ENCODE measurements at places on chromosomes 13 and 19.
A peak's percentile ranks its signal among the peaks of the same experiment; 100 is the strongest.

DNA sequence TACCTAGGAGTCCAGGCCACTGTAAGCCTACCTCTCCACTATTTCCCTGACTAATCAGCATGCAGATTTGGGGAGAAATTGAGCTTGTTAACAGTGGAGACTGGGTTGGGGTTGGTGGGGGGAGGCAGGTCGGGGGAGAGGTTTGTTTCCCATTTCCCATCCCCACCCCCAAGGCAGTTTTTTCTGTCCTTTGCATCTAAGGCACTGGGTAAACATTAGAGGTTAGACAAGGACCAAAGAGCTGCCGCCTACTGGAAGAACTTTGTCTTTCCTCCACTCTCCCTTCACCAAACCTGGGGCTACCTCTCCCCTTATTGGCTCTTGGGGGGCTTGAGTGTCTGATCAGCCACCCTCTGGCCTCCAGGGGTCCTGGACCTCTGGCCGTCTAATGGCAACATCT, 953 bp downstream of the KCNN4 start:
- no peak for DNase-seq

- no peak for DNase-seq
These were observed 306.3 kb upstream of the MAB21L1 start for GRCh38 chr13:35782793-35783192.

DNA sequence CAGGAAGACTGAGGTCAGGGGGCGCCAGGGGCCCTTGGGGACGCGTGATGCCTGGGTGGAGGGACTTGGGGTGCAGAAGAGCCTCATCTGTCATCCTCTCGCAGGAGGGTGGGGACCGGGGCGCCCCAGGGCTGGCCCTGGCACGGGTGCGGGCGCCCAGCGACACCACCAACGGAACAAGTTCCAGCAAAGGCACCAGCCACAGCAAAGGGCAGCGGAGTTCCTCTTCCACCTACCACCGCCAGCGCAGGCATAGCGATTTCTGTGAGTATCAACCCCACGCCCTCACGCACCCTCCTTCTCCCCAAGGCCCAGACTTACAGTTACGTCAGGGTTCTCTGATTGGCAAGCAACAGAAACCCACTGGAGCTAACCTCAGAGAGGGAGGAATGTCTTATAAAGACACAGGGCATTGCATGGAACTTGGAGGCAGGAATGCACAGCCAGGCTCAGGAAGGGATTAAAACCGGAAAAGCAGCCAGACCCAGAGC, 29.4 kb downstream of the MARK4 start:
- no peak for DNase-seq

GRCh38 chr19:8252922-8253589, 43.9 kb downstream of the CERS4 start:
- peak; percentile 72 for DNase-seq

GRCh38 chr13:38180126-38180525, 169.5 kb upstream of the UFM1 start:
- DNase-seq: no peak

GRCh38 chr19:11138601-11139300, 16.8 kb downstream of the SPC24 start:
- DNase-seq: no peak

DNA sequence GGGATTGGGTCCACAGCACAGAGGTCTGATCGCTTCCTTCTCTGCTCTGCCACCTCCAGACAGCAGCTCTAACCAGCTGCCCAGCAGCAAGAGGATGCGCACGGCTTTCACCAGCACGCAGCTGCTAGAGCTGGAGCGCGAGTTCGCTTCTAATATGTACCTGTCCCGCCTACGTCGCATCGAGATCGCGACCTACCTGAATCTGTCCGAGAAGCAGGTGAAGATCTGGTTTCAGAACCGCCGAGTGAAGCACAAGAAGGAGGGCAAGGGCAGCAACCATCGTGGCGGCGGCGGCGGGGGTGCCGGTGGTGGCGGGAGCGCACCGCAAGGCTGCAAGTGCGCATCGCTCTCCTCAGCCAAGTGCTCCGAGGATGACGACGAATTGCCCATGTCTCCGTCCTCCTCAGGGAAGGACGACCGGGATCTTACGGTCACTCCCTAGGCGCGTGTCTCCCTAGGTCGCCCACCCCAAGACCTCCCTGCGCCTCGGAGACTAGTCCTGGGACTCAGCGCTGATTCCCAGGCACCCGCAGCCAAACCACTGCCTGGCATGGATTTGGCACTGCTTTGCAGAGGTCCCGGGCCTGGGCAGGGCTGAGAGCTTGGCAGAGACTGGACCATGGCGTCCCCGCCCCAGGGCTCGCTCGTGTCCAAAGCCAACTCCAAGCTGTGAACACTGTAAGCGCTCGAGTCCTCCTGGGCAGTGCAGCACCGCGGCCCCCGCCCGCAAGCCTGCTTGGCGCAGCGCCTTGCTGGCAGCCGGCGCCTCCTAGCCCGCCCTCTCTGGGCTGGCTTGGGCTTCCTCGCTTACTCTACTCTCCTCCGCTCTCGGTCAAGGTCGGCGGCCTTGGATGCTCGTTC, 1.5 kb downstream of the GSX1 start:
- peak; percentile 56 for DNase-seq

- no peak for DNase-seq
These were observed 22.1 kb downstream of the PLEKHF1 start for GRCh38 chr19:29687244-29687896.

- no peak for DNase-seq
These were observed 45.7 kb upstream of the TDRD3 start for GRCh38 chr13:60351326-60351725.

- DNase-seq: peak; percentile 85
These were observed at the start of gene MIER2 for GRCh38 chr19:344625-345319. TSS of gene MIER2 (minus strand) at chr19:344796. CDS start at chr19:344782, 14 bp downstream.

DNA sequence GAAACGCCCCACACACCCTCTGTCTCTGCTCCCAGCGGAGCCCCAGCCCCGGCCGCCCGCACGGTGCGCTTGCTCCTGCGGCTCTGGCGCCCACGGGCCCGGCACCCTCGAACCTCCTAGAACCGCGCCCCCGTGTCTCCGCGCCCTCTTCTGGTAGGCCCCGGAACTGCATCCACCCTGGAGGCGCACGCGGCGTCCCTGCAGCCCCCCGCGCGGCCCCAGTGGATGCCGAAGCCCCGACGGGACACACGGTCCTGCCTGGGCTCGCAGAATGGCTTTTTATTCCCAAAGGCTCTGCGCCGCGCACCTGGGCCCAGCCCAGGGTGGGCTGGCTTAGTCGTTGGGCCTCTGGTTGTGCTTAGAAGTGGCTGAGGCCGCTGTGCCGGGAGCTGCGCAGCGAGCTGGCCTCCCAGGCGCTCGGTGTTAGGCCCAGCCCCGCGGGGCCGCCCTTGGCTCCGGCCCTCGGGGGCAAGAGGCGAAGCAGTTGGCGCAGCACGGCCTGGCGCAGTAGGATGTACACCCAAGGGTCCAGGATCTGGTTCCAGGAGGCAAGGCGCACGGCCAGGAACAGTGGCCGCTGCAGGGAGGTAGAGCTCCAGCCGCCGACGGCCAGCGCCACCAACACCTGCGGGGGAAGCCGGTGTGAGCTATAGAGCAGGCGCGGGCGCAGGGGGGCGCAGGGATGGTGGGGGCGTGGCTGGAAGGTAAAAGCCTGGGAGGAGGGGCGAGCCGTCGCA, 2.8 kb downstream of the PTGER1 start:
- DNase-seq: no peak

GRCh38 chr13:42412812-42413483, 141.0 kb downstream of the AKAP11 start:
- DNase-seq: no peak

- DNase-seq: no peak
These were observed 2.1 kb upstream of the RAD23A start for GRCh38 chr19:12943437-12944044.

DNA sequence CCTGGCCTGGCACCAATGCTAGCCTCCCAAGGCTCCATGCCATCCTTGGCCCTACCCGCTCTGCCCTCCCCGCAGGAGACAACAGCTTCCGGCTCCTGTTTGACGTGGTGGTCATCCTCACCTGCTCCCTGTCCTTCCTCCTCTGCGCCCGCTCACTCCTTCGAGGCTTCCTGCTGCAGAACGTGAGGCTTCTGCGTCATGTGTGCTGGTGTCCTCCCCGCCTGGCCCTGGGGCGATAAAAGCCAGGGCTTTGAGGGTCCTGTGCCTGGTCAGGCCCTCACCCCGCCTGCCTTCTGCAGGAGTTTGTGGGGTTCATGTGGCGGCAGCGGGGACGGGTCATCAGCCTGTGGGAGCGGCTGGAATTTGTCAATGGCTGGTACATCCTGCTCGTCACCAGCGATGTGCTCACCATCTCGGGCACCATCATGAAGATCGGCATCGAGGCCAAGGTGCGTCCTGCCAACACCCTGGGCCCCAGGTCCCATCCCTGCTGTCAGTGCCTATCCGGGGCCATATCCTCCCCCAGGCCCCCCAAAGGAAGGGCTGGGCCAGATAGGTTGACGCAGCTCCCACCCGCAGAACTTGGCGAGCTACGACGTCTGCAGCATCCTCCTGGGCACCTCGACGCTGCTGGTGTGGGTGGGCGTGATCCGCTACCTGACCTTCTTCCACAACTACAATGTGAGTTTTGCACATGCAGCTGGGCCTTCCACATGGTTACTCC, 6.3 kb downstream of the MCOLN1 start:
- DNase-seq: no peak

GRCh38 chr13:87827479-87827878, 156.3 kb downstream of the SLITRK5 start:
- DNase-seq: no peak

DNA sequence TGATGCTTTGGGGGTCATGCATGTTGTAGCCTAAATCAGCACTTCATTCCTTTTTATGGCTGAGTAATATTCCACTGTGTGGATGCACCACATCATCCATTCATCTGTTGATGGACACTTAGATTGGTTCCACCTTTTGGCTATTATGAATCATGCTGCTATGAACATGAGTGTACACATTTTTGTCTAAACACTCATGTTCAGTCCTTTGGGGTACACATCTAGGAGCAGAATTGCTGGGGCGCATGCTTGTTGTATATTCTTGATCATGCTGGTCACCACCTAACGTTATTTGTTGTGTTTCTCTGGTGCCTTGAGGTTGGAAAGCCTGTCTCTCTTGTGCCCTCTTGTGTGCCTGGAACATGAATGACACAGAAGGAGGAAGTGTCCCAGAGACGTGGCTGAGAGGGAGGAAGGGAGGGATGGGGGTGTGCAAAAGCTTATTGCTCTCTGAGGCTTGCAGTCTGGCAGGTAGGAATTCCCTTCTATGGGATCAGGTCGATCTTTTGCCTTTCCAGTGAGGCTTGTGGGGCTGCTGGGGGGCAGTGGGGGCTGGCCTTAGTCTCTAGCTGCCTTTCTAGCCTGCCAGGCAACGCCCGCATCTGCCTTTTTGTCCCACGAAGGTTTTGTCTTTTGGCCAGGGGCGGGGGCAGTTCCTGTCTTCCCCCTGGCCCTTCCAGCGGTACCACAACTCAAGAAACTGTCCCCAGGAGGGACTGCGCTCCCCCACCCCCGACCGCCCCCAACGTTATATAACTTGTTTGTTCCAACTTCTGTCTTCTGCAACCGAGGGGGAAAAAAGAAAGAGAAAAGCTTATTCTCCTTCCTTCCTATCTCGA, 7.6 kb downstream of the KLHL26 start:
- no peak for DNase-seq

DNA sequence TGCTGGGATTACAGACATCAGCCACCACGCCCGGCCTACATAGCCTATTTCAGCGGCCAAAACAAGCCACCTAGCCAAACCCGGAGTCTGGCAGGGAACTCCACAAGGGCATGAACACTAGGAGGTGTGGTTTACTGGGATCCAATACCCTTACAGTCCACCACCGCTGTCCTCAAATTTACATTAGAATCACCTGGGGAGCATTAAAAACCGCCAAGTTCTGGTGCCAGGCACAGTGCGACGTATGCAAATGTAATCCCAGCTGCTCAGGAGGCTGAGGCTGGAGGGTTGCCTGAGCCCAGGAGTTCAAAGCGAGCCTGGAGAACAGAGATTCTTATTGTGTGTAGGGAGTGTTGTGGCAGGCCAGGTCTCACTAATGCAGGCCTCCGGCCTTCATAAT, 4.2 kb upstream of the AP1M1 start:
- DNase-seq: no peak

GRCh38 chr19:6687114-6687513, 17.2 kb upstream of the TNFSF14 start:
- DNase-seq: no peak

- no peak for DNase-seq
These were observed 5.9 kb downstream of the NANOS3 start for GRCh38 chr19:13882836-13883235.

- no peak for DNase-seq
These were observed 760.4 kb downstream of the PCDH9 start for GRCh38 chr13:66469745-66470144.

DNA sequence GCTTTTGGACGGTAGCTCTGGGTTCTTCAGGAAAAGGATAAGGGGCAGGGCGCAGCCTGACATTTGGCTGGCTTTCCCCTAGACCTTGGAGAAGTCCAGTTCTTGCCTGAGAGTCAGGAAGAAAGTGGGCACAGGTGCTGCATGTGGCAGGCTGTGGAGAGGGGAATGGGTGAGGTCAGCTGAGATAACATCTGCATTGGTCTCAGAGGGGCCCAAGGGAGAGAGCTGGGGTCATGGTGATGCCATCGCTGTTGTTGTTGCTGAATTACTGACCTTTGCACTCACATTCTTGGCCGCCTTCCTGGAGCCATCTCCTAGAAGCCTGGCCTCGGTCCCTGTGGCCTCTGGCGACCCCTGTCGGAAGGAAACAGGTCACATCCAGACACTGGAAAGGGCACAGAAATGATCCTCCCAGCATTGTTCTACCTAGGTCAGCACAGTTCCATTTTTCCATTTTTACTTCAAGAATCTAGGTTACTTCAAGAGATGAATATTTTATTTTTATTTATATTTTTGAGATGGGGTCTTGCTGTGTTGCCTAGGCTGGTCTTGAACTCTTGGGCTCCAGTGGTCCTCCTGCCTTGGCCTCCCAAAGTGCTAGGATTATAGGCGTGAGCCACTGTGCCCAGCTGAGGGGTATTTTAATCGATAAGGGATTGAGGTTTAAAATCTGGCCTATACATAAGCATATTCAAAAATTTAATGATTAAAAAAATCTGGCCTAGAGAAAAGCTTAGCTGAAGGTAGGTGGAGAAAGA, 6.5 kb upstream of the LIPE start:
- DNase-seq: peak; percentile 57

- DNase-seq: no peak
These were observed 6.3 kb upstream of the RPS19 start for GRCh38 chr19:41853768-41854167.

GRCh38 chr13:90375851-90376250, 971.6 kb upstream of the MIR17HG start:
- DNase-seq: no peak

- no peak for DNase-seq
These were observed 68.7 kb downstream of the RASL11A start for GRCh38 chr13:27339299-27339698.

GRCh38 chr19:8334458-8335342, 8.4 kb downstream of the KANK3 start:
- no peak for DNase-seq

All from spinal cord (tissue), 10 donors.